ENCODE measurements at places on chromosomes 7 and 10. TPM values are rescaled to one million over a fixed set of nuclear protein-coding genes. Genes with fewer than 3 reads are reported as not detected.
A peak's percentile ranks its signal among the peaks of the same experiment; 100 is the strongest.

GRCh38 chr7:135959646-135960363, 17.4 kb downstream of the MTPN start:
- no peak for DNase-seq

- DNase-seq, result peak; percentile 93
Observed at GRCh38 chr10:17003151-17003550, 126.5 kb downstream of the CUBN start.

- DNase-seq, result peak; percentile 39
Observed at GRCh38 chr10:32240471-32240870, 106.5 kb downstream of the EPC1 start.

DNA sequence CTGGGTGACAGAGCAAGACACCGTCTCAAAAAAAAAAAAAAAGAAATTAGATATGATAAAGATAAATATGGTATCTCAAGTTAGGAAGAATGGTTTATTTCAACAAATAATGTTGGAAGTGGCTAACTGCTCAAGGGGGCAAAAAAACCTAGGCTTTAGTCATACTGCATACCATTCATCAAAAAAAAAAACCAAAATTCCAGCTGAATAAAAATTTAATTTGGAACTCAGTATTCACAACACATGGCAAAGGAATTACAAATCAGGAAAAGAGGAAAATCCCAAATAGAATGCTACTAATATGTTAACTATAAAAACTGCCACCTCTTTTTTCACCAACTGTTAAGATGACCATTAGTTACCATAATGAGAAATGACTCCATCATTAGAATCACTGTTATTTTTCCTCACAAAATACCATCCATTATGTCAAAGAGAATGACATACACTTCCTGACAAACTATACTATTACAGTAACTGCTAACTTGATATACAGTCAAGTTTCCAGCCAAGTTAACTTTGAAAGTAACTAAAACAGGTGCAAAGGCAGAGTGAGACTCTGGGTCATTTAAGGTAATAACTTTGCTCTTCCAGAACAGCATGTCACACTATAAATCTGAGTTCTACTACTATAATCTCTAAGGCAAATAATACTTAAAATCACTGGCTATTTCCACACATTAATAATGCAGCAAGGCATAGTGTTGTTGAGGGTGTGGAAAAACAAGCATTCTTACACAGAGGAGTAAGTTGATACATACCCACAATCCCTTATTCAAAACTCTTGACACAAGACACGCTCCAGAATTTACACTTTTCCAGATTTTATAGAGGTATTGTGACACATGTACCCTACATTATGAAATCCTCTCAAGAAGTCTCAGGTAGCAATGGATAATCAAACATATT, 10.2 kb downstream of the KBTBD2 start:
- peak; percentile 52 for DNase-seq

DNA sequence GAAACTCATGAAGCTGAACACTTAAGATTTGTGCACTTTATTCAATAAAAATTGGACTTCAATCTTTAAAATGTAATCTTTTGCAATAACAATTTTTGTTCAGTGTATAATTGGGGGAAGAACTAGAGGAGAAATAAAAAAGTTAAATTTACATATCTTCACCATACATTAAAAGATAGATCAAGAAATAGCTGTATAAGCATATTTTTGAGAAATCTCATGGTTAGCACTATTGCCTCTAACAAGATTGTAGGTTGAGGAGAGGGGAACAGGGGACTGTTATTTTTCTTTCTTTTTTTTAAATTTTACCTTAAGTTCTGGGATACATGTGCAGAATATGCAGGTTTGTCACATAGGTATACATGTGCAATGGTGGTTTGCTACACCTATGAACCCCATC, 5.3 kb downstream of the AMPH start:
- no peak for DNase-seq

DNA sequence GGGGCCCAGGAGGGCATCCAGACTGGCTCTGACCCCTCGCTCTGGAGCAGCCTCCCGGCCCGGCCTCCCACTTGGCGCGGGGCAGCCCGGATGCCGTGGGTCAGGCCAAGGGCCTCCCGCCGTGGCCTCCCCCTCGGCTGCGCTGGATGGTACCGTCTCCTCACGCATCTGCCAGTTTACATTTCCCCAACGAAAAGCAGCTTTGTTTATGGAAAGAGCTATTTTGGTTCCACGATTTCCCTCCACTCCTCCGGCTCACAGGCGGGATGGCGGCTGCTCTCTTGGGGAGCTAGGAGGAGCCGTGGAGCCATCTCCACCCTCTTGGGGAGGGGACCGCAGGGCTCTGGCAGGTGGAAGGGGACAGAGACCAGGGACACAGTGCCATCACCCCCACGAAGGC, 93.2 kb upstream of the MYL10 start:
- DNase-seq, result no peak

GRCh38 chr10:123563994-123564393, 102.2 kb upstream of the GPR26 start:
- no peak for DNase-seq

DNA sequence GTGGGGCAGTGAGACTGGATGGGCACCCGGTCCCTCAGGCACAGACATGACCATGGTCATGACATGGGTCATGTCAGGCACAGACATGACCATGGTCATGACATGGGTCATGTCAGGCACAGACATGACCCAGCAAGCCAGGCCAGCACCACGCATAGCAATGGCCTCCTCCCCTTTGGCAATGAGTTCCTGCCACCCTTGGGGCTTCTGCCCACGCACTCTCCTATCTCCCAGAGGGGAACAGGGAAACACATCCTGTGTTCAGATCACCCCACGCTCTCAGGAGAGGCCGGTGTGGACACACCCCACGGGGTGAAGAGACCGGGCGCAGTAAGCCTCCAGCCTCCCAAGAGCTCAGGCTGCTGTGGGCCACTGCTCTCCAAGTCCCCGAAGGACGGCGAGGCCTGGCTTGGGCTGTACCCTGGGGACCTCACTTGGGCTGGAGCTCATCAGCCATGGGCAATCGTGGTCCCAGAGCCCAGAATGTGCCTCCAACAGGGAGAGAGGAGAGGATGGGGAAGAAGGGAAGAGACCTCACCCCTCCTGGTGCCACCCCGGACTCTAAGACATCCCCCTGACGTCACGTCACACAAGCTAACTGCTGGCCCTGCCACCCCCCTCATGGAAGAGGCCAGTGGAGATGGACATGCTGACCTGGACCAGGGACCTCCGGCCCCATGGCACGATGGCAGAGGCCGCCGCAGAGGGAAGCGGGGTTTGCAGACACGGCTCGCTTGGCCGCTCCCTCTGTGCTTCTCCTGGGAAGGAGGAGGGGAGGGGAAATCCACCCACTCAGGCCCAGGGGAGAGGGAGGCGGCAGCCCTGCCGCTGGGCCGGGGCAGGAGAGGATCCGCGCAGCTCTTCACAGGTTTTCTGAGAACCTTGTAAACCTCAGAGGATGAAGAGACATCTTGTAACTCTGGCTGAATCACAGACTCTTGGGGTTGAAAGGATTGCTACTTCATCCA, 269.6 kb downstream of the ELFN1 start:
- no peak for DNase-seq

DNA sequence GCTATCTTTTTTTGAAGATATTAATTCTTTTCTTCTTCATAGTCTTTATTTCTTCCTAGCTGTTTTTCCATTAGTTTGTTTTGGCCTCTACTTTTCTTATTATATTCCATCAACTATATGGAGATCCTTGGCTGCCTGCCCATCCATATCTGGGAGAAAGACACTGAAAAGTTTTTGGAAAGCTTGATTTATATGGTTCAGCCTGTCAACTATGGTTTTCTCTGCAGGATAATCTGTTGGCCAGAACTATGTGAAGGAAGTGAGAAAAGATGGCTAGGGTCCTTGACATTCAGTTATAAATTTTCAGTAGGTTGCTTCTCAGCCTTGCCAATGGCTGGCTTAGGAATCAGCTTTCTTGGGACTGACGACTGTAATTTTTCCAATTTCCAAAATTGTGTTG, 10.0 kb upstream of the CDK14 start:
- no peak for DNase-seq

DNA sequence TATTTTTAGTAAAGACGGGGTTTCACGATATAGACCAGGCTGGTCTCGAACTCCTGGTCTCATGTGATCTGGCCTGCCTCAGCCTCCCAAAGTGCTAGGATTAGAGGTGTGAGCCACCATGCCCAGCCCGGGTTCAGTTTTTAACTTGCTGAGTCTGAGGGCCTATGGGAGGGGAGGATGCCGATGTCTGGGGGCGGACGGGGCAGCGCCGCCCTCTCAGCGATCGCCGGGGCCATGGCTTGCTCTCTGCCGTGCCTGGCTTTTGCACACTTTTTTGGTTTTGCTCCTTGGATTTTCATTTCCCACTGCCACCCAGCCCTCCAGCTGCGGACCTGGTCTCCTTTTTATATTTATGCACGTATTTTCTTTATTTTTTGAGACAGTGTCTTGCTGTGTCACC, 15.2 kb upstream of the COL26A1 start:
- DNase-seq, result no peak

- DNase-seq, result no peak
Observed at GRCh38 chr10:85925201-85925750, 441.3 kb downstream of the GRID1 start.

- DNase-seq, result no peak
Observed at GRCh38 chr7:143965280-143965679, 10.6 kb downstream of the OR2F1 start.

- DNase-seq, result peak; percentile 84
Observed at GRCh38 chr7:135757719-135758411, 9.3 kb upstream of the FAM180A start.

GRCh38 chr10:4683838-4684237, 142.2 kb upstream of the AKR1E2 start:
- peak; percentile 37 for DNase-seq

GRCh38 chr10:79298403-79299244, 48.6 kb upstream of the PPIF start:
- DNase-seq, result peak; percentile 100

DNA sequence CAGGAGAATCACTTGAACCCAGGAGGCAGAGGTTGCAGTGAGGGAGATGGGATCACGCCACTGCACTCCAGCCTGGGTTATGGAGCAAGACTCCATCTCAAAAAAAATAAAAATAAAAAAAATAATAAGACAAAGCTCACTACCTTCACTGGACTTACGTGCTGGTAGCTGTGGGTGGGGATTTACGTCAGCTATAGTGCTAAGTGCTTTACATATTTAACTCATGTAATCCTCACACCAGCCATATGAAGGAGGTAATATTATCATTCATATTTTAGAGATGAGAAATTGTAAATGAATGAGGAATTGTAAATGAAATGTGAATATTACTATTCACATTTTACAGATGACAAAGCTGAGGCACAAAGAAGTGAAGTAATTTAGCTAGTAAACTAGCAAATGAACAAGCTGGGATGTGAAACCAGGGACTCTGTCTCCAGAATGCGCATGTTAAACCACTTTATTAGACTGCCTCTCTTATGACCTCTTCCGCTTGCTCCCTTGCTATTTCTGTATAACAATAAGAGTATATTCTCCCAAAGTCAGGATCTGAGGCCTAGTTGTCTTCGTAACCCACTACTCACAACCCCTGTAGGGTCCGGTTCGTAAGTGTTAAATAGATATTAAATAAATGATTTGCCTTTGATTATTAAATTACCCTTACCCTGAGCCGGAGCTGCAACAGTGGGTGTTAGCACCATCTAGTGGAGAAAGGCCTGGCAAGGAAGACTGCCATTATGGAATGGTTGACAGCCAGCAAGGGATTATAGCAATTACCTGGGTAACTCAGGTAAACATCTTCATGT, 70.2 kb downstream of the HTR7 start:
- DNase-seq, result peak; percentile 62

GRCh38 chr7:74104702-74105101, 21.1 kb downstream of the LIMK1 start:
- no peak for DNase-seq

GRCh38 chr7:99407872-99408378, 472 bp downstream of the PDAP1 start:
- peak; percentile 97 for DNase-seq

DNA sequence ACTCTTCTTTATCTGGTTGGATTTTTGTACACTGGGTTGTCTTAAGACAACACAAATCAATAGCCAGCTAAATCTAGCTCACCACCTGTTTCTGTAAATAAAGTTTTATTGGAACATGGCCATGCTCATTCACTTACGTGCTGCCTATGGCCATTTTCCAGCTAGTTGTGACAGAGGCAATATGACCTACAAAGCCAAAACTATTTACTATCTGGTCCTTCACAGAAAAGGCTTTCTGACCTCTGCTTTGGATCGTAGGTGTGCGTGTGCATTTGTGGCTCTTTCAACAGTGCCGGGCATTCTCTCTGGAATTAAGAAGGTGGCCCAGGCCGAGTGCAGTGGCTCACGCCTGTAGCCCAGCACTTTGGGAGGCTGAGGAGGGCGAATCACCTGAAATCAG, 45.5 kb downstream of the NRAP start:
- DNase-seq, result no peak

GRCh38 chr7:8146106-8146787, 115.7 kb downstream of the ICA1 start:
- no peak for DNase-seq

- DNase-seq, result peak; percentile 67
Observed at GRCh38 chr7:55533050-55533728, 39.1 kb downstream of the VOPP1 start.

DNA sequence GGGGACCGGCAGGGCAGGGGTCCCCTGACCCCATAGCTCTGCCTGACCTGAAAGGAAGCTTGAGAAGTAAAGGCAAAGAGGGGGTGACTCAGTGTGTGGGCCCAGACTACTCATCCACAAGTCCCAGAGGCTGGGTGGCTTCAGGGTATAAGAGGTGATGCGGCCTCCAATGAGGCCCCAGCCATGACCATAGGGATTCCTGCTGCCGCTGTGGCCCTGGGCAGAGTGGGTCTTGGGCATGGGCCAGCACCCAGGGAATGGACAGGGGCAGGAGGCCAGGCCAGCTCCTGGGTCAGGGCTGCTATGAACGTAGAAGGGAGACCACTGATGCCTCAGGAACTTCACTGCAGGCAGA, 64.4 kb upstream of the EBF3 start:
- DNase-seq, result peak; percentile 58

- no peak for DNase-seq
Observed at GRCh38 chr10:1648648-1649047, 88.7 kb downstream of the ADARB2 start.

DNA sequence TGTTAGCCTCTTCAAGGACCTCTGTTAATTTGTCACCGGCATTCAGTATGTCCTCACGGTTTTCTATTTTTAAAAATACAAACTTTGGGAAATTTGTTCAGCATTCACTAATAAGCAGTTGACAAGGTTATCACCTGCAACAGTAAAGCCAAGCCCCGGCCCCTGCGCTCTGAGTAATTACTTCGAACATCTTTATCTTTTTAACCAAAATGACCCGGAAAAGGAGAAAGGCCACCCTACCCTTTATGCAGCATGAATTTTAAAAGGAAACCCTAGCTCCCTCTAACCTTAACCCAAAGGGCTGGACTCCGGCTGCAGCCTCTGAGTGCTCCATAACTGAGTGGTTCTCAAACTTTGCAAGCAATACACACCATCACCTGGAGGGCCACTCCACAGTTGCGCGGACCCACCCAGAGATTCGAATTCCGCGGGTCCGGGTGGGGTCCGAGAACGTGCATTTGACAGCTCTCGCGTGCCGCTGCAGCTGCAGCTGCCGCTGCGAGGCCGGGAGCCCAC, 940 bp downstream of the NSMCE4A start:
- no peak for DNase-seq

The KCP gene
- polyA plus RNA-seq, result 0.10 TPM

The CH25H gene
- polyA plus RNA-seq, result 18.0 TPM

The POU6F2 gene
- polyA plus RNA-seq, result not detected

The CTTNBP2 gene
- not detected for polyA plus RNA-seq

The PON1 gene
- polyA plus RNA-seq, result not detected

The DMTF1 gene
- 18.2 TPM for polyA plus RNA-seq

The LIPF gene
- not detected for polyA plus RNA-seq

The MSS51 gene
- polyA plus RNA-seq, result 0.28 TPM

The IQCE gene
- polyA plus RNA-seq, result 12.1 TPM

The NXPH1 gene
- not detected for polyA plus RNA-seq

The LLCFC1 gene
- not detected for polyA plus RNA-seq

The CPEB3 gene
- polyA plus RNA-seq, result 0.60 TPM

The ITPRID1 gene
- polyA plus RNA-seq, result not detected
